Left lung (tissue), 14 donors: ENCODE measurements at places on chromosomes 5 and 9. TPM values are rescaled to one million over a fixed set of nuclear protein-coding genes. Genes with fewer than 3 reads are reported as not detected.

GRCh38 chr9:8088477-8088876 lies 288.9 kb upstream of the DMAC1 start:
- H3K27ac ChIP-seq = no peak overlapping the region
- DNase-seq = peak; percentile 13
- H3K4me3 ChIP-seq = no peak overlapping the region
- H3K36me3 ChIP-seq = no peaks in the 10 kb centered on the region

DNA sequence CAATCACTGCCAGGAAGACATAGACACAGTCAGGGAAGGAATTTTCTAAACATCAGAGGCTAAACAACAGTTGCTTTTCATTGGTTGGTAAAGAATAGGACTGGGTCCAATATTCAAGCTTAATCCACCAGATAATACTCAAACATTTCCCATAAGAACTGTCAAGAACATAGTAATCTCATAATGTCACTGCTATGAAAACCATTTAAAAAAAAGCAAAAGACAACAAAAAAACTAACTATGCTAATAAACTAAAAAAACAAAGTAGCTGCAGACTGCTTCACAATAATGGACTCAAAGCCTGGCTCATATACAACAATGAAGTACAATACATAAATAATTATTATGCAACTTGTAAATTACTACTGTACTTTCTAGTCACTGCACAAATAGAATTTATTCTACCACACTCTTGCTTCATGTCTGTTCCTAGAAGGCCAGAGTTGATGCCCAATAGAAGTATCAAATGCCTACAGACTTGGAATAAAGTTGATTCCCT lies 148.7 kb downstream of the MLLT3 start:
- H3K27ac ChIP-seq = no peak overlapping the region
- H3K4me3 ChIP-seq = no peak overlapping the region
- H3K36me3 ChIP-seq = no peaks in the 10 kb centered on the region
- H3K27me3 ChIP-seq = no peaks in the 10 kb centered on the region
- no peak for DNase-seq

The RAB24 gene
- 36.2 TPM for total RNA-seq

- no peaks in the 10 kb centered on the region for H3K36me3 ChIP-seq
- H3K27ac ChIP-seq = no peak overlapping the region
- no peak for DNase-seq
- H3K27me3 ChIP-seq = no peaks in the 10 kb centered on the region
- H3K4me1 ChIP-seq = no peaks in the 10 kb centered on the region
Measured at GRCh38 chr9:97565262-97565661, 63.8 kb downstream of the TMOD1 start.
